LHCN-M2 (cell line): ENCODE measurements at places on chromosomes 1 and 21.

DNA sequence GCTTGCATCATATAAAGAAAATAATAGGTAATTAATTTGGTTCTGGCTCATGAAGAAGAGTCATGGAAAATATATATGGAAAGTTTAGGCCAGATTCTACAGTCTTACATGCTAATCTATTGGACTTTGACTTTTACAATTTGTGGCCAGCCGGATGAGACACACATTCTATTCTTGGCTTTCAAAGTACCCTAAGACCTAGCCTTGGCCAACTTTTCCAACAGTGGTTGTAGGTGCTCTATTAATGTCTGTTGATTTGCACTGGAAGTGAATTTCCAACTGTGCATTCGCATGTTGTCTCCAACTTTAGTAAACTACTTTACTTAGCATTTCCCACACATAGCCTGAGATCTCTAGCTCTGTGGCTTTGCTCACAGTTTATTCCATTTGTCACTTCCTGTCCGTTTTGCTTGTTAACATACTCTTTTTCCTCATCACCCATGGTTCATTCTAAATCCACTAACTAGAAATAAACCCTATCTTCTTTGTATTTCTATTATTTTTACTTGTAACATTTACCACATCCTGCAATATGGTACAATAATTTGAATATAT is 644.0 kb downstream of the PTPRC start:
- DNase-seq: peak; percentile 66

DNA sequence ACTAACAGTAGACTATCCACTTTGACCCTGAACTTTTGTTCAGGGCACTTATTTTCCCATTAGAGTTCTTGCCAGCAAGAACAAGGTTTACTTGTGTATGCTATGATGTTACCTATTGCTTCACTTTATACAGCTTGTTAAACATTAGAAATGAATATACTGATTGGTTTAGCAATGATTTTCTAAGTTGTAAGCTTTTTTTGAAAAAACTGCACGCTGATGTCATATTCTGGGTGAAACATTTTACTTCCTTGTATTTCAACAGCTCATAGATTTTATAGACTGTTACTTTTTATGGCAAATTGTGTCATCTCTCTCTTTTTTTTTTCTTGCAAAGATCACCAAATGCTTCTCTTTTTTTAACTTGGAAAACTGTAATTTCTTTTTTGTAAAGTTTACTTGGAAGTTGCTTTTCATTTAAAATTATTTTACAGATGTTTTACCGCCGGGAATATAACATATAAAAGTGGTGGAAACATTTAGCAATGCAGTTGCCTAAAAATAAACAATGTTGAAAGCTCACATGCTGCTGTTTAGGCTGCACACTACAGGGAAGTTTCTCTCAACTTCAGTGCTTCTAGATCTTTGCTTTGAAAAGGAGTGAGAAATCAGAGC is 215.3 kb upstream of the NFIA start:
- DNase-seq: no peak

GRCh38 chr1:220810179-220810653 is 23.5 kb downstream of the MTARC1 start:
- DNase-seq: peak; percentile 71

DNA sequence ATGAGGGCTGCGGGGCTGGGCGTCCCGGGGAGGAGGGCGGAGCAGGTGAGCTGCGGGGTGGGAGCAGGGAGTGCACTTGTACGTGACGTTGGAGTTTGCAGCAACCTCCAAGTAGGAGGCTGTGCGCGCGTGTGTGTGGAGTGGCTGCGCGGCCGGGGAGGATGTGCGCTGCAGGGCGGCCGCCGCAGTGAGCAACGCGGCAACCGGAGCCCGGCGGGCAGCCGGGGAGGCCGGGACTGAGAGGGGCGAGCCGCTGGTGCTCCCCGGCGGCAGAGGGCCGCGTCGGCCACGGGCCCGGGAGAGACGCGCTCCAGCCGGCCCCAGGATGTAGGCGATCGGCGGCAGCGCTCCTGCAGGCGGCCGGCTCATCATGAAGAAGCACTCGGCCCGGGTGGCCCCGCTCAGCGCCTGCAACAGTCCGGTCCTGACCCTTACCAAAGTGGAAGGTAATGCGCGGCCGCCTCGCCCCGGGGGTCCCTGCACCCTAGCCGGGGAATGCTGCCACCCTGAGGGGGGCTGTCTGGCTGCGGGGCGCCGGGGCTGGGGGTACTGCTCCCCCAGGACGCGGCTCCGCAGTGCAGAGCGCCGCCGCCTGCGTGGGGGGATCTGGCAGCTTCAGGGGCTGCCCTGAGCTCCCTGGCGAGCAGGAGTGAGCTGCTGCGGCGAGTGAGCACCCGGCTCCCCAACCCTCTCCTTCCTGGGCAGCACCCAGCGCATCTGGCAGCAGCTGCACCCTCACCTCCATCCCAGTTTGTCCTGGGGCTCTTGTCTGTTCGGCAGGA is 158.9 kb upstream of the COA6 start:
- DNase-seq: no peak

DNA sequence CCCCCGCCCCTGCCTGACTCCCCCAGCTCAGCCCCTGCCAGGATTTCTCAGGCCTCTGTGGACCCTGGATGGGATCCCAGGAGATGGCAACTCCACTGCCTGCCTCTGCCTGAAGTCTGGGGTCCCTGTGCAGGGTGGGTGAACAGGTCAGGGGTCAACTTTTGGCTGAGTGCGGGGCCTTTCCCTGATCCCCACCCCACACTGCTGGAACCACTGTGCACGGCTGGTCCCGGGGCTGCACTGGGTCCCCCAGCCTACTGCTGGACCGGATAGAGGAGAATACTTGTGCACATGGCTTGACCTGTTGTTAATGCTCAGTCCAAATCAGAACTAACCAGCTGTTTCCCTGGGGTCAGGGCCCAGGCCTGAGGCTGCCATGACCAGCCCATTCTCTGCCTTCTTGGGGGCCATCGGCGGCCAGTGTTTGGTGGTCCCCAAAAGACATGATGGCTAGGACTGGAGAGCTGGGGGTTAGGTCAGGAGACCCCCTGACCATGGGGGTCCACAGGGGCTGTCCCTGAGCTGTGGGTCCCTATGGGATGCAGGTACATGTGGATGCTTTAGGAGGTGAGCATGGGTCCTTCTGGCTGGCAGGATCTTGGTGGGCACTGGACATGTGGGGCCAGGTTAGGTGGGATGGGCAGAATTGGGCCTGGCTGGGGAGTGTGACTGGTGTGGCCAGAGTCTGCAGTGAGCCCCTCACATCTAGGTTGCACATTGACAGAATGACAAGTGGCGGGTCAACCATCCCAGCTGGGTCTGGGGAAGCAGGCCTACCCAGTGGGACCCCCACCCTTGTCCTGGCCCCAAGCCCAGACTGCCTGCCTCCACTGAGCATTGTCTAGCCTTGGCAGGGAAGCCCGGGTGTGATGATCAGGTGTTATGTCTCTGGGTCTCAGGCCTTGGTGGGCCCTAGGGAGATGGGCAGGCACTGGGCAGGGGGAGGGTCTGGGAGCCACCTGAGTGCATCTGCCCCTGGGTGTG is 19.0 kb upstream of the ZNF678 start:
- no peak for DNase-seq

DNA sequence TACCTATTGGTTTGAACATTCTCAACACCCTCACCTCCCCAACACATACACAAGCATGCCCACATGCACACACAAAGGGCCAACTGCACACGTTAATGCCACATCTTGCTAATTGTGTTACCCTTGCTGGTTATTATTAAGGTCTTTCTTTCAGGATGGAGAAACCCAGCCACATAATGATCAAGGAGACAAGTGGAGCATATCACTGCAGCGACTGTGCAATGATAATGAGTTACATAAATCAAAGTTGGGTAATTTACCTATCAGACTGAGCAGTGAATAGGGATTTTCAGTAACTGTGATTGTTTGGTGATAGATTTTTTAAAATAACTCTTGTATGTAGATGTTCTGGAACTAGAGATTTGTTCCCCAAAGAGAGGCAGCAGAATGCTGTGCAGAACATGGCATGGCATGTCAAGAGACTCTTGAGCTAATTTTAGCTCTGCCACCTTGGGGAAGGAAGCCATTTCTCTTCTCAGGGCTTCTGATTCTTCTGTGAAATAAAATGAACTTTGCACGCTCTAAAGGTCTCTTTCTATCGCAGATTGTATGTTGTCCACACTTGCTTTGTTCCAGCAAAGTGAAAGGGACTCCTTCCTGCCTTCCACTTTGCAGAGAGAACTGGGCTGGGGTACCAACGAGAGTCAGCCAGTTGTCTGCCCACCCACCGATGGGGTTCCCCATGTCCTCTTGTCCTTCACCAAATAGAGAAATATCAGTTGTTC is 126.0 kb upstream of the CAMK1G start:
- no peak for DNase-seq

- no peak for DNase-seq
These were observed 84.2 kb downstream of the EPHB2 start for GRCh38 chr1:22794647-22795365.

DNA sequence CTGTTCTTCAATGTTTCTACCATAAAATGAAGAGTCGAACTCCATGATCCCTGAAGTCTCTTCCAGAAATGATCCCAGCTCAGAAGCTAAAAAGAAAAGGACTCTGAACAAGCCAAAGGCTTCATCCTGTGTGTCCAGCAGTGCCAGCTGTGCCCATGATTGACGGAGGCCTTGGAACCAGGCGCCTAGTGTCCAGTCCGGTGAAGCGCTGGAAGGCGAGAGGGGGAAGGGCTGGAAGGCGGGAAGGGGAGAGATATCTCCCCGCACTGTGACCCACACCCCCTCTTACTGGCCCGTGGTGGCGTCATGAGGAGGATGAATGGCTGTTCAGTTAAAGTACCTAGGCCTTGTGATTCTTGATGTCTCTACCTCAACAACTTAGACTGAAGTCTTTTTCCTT is 10.4 kb upstream of the PLEKHA6 start:
- DNase-seq: no peak

DNA sequence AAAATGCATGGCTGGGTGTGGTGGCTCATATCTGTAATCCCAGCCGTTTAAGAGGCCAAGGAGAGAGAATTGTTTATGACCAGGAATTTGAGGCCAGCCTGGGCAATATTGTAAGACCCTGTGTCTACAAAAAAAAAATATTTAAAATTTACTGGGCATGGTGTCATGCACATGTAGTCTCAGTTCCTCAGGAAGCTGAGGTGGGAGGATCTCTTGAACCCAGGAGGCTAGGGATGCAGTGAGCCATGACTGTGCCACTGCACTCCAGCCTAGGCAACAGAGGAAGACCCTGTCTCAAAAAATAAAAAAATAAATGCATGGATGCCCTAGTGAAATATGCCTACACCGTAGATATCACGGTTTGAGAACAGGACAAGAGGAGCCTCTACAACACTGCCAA is 1331.2 kb upstream of the B3GALT2 start:
- no peak for DNase-seq

GRCh38 chr1:153025797-153026196 is 5.2 kb upstream of the SPRR1B start:
- no peak for DNase-seq

GRCh38 chr1:118322331-118322730 is 137.3 kb upstream of the SPAG17 start:
- no peak for DNase-seq

DNA sequence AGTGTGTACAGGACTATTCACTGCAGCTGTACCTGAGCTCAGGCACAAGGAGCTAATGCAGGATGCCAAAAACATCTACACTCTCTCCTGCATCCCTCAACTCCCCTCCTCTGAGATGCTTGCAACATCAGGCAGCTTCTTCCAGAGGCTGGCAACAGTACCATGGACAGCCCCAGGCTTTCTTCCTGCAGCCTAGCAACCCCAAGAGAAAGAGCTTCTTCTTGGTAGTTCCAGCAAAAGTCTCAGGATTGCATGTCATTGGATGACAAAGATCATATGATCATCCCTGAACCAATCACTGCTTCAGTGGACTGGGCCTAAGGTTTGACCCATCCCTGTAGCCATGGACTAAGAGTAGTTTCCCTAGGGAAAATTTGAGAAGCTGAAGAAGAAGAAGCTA is 46.7 kb downstream of the CAMK2N1 start:
- peak; percentile 25 for DNase-seq

DNA sequence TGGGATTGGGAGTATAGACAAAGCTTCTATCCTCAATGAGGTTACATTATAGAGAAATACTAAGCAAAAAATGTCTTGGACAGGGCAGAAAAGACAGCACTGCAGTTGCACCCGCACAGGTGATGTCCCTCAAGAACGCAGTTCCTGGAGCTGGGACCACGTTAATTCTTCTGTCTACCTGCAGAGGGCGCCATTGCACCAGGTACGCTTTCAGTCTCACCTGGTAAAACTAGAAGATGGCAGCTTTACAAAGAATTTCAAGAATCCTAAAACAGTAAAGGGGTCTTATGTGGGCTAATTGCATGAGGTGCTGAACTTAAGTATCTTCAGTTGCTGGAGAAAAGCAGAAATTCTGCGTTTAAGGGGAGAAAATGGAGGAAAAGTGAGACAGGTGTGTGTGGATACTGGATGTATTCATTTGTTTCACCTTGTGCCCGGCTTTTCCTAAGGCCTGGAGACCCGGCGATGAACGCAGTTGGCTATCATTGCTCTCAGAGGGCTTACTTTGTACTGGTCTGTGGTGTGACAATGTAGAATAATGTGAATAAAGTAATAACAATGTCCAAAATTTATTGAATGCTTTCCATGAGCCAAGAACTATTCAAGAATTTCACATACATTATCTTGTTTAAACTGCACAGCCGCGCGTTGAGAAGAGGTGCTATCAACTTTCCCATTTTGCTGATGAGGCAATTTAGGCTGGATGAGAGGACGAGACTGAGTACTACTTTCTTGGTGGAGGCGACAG is 276.3 kb upstream of the GREM2 start:
- DNase-seq: no peak

GRCh38 chr1:246181241-246181640 is 325.8 kb downstream of the SMYD3 start:
- no peak for DNase-seq

- no peak for DNase-seq
These were observed 75.4 kb downstream of the CDC7 start for GRCh38 chr1:91575909-91576519.

GRCh38 chr1:42660907-42661500 is 2.8 kb downstream of the PPIH start:
- DNase-seq: no peak
